ENCODE measurements at places on chromosomes 7 and 10.

GRCh38 chr10:36220151-36220550 is 578.1 kb upstream of the FZD8 start:
- no peak for DNase-seq

- DNase-seq: no peak
Observed at GRCh38 chr10:29246449-29246848, 42.4 kb upstream of the LYZL1 start.

DNA sequence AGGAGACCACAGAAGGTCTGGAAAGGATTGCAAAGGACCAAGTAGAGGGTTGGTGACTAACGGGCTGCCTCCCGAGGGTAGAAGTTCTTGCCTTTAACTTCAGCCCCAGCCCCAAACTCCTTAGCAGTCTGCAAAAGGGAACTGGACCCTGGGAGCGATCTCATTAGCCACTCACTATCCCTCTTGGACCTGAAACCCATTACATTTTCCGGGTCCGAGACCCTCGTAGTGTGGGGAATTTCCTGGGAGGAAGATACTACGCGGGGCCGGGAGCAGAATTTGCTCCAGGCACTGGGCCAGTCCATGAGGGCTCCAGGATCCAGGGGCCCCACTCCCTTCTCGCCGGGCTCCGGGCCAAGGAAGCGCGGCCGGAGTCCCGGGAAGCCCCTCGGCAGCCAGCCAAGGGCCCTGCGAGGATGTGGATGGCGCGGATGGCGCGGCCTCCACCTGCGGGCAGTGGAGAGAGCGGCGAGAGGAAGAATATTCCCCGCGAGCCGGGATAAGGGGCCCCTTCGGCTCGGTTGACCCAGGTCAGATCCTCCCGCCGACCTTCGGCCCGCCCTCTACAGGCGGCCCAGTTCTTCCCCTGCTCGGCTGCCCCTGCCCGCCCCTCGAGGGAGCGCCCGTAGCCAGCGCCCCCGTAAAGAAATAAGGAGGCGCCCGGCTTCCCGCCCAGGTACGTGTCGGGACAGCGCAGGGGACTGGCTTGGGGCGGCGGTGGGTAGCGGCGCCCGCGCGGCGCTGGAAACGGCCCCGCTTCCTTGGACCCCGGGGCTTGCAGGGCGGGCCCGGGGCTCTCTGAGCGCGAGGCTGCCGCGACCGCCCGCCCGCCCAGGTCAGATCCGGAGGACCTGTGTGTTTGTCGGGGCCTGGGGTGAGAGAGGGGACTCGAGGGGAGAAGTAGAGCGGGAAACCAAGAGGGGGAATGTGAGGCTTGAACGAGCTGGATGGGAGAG is at the start of gene MYO3A:
Gene MYO3A, plus strand, starts transcription at position 577 of the 956 bp plus-strand sequence. CDS start 17,882 bp downstream, outside the sequence.
- DNase-seq: peak; percentile 78

DNA sequence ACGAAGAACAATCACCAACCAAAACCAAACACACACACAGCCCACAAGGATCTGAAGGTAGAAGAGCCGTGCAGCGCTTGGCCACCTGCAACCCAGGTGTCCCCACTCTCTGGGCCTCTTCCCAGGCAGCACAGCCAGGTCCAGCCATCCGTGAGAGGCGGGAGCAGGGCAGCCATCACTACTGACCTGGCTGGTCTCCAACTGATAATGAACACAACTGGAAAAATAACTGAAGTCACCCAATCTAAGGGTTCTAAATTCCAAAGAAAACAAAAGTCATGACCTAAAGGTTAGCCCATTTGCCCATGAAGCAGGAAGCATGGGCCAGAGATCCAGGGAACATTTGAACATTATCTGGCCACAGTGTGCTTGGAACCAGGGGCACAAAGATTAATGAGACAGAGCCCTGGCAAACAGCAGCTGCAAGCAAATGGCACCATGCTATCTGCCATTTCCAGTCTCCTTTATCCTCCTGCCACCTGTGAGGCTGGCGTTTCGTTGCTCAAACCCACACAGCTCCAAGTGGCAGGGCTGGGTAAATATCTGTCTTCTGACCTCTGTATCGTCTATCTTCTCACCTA is 207.9 kb downstream of the TNS3 start:
- DNase-seq: no peak

DNA sequence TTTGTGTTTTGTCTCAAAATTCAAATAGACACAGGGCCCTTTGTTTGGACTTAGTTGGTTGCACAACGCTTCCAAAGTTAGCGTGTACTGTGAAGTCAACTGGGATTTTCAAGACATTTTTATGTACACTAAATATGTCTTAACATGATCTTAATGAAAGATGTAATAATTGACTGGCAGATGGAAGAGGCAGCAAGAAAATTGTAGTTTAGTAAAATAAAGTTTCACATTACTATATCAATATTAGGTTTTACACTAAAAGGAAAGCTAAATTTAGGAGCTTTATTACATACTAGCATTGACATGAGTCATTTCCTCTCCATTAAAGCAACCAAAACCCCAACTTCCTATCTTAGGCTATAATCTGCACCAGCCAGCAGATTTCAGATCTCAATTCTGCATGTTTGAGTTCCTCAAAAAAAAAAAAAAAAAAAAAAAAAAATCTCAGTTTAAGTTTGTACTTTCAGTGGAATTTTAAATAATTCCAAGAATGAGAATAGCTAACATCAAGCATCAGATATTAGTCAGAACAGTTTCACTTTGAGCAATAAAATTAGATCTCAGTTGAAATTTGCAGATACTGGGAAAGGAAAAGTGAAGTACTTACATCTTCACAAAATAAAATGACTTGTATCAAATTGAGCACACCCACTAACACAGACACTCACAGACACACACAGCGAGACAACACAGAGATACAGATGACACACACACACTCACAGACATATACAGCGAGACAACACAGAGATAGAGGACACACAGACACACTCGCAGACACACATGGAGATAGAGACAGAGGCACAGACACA is 346.6 kb upstream of the KLF6 start:
- DNase-seq: no peak

DNA sequence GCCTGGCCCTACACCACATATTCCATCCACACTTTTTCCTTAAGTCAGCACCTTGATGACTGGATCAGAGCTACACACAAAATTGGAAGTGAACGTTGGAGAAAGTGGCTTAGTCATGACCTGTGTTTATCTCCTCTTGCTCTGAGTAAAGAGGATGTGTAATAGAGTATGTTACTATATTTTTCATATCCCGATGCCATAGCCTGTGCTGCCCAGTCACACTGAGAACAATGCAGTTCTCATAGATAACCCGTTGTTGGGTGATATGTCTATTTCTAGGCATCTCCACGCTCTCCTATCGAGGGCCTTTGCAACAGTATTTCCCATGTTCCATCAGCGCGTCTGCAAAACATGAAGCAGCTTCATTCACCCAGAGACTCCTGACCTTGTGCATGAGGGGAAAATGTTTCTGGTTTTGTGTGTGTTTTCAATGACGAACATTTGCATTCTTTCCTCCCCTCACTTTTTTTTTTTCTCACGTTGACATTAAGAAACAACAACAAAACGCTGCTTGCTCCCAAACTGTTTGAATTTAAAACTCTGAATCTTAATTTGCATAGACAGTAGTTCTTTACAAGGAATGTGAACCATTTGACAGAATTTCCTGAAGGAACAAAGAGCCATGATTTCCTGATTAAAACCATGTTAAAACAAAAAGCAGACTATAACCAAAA is 43.4 kb downstream of the GRK5 start:
- DNase-seq: peak; percentile 36

GRCh38 chr10:63518690-63519288 is 2.4 kb upstream of the REEP3 start:
- no peak for DNase-seq

DNA sequence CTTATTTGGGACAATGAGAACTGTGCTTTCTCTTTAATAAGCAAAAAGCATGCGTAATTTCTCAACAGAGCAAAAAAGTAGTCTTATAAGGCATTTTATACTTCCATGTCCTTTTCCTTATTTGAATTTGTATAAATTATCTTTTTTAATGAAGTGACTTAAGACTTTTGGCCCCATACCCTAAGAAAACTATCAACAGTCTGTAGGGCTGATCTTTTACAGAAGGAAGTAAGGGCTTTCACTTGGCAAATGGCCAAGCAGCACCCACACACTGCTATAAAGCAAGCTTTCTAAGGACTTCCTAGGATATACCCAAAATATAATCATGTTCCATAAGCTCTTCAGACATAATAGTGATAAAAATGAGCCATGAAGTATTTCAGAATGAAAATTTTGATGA is 3.4 kb downstream of the CRPPA start:
- DNase-seq: no peak
